ENCODE measurements at places on chromosomes 3 and 15.

DNA sequence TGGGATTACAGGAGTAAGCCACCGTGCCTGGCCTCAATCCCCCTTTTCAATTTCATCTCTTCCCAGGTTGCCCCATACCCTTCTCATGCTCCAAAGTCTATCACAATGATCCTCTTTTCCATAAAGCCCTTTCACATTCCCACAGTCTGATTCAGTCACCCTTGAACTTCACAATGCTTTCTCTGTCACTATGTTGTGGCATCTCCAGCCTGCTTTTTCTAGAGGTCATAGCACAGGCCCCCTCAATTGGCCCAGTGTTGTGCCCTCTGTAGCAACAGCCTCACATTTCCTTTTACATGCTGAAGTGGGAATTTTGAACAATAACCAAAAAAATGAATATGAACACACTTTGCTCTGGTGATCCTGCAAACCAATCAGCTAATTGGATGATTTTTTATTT is 21.5 kb downstream of the DRD3 start:
- DNase-seq = no peak

DNA sequence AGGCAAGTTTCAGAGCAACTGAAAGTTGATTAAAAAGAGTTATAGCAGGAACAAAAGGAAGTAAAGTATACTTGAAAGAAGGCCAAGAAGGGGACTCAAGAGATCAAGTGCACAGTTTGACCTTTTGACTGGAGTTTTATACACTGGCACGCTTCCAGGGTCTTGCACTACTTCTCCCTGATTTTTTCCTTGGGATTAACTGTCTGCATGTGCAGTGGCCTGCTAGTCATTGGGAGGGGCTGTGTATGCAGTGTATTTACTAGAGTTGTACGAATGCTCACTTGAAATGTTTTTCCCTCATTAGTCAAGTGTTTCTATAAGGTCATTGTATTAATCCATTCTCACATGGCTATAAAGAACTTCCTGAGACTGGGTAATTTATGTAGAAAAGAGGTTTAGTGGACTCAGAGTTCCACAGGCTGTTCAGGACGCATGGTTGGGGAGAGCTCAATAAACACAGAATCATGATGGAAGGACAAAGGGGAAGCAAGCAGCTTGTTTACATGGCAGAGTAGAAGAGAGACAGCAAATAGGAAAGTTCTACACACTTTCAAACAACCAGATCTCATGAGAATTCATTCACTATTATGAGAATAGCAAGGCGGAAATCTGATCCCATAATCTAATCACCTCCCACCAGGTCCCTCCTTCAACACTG is 571.8 kb downstream of the ZPLD1 start:
- no peak for DNase-seq

DNA sequence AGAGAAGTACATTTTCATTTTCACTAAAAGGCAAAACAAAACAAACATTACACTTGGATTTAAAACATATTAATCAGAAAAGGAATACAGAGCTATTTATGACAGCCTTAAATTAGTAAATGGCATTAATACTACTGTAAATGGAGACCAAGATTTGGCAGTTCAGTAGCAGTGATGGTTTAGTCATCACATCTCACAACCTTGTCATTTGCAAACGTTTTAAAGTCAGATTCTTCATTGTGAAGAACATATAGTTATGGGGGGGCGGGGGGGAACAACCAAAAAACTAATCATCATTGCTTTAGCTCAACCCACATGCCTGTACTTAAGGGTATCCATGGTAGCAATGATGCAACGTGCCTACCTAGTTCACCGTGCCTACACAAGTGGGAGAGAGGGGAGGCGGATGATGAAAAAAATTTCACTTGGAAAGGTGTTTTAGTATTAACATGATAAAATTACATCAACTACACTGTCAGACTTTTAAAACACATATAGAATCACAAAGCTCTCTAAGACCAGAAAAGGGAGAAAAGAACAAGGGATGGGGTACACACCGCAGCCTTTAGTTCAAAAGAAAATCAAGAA is 40.1 kb downstream of the DLG1 start:
- DNase-seq = no peak

- no peak for DNase-seq
Measured at GRCh38 chr3:133055339-133055738, 17.1 kb downstream of the TMEM108 start.

- DNase-seq = no peak
Measured at GRCh38 chr15:60020736-60021135, 16.6 kb downstream of the FOXB1 start.

DNA sequence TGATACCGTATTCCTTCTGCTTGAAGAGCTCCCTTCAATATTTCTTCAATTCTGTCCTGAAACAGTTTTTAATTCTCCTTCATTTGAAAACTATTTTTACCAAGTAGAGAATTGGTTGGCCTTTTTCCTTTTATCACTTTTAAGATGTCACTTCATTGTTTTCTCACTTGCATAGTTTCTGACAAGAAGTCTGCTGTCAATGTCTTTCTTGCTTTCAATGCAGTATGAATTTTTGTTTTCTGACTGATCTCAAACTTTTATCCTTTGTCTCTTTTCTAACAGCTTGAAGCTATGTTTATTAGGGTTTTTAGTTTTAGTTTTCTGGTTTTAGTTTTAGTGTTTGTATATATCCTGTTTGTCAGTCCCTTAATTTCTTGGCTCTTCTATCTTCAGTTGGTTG is 364.8 kb upstream of the TPRG1 start:
- no peak for DNase-seq

DNA sequence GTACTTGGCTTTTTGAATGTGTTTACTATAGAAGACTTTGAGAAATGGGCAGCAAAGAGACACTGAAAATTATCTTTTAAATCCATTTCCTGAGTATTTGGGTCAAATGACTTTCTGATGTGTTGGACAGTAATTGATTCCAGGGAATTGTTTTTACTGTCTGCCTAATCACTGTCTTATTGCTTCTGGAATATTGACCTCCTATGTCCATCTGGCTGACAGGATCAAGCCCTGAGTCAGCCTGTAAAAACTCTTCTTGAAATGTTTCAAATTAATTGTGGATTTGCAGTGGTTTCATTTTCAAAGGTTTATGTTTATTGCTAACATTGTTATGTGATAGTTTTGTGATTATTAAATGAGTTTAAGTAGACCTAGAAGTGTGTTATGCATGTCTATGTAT is 50.6 kb upstream of the MLF1 start:
- no peak for DNase-seq

GRCh38 chr15:80277147-80277546 is 25.1 kb upstream of the CTXND1 start:
- no peak for DNase-seq
